ENCODE measurements at places on chromosomes 6 and 20. TPM values are rescaled to one million over a fixed set of nuclear protein-coding genes. Genes with fewer than 3 reads are reported as not detected.

- DNase-seq: no peak
Observed at GRCh38 chr20:61753316-61753942, 312.3 kb downstream of the TAF4 start.

ZNF334 gene
- 48.0 TPM for polyA plus RNA-seq

LCA5 gene
- 19.3 TPM for polyA plus RNA-seq

VNN1 gene
- 0.44 TPM for polyA plus RNA-seq

DNA sequence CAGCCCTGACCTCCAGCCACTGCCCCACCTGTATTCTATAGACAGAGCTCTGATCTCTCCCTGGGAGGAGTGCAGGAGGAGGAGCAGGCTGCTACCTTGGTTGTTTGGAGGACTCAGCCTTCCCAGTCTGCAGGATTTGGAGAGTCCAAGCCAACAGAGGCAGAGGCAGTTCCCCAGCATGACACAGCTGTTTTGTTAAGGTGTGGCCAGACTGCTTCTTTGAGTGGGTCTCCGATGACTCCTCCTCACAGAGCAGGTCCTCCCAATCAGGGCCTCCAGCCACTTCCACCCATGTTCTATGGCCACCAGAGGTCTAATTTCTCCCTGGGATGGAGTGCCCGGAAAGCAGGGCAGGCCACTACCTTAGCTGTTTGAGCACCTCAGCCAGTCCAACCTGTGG is 203.5 kb downstream of the HACE1 start:
- no peak for DNase-seq

Measured in left lung (tissue), 14 donors.